ENCODE measurements at places on chromosomes 13 and 19.
A peak's percentile ranks its signal among the peaks of the same experiment; 100 is the strongest.

DNA sequence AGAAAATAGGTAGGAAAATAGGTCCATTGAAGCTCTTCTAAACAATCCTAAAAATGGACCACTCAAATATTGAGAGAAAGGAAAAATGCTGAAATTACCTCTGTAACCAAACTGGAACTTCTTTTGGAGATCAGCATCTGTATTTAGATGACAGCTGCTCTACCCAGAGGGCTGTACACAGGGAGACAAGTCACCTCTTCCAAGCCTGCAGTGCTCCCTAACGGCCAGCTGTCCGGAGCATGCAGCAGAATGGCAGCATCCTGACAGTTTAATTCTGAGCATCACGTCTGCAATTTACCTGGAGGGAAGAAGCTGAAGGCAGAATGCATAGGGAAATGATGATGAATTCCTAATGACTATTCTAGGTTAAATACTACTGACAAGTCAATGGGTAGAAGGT is 62.8 kb upstream of the DIAPH3 start:
- no peak for DNase-seq

- no peak for DNase-seq
Measured at GRCh38 chr19:51541458-51542357, 10.2 kb upstream of the SIGLEC6 start.

DNA sequence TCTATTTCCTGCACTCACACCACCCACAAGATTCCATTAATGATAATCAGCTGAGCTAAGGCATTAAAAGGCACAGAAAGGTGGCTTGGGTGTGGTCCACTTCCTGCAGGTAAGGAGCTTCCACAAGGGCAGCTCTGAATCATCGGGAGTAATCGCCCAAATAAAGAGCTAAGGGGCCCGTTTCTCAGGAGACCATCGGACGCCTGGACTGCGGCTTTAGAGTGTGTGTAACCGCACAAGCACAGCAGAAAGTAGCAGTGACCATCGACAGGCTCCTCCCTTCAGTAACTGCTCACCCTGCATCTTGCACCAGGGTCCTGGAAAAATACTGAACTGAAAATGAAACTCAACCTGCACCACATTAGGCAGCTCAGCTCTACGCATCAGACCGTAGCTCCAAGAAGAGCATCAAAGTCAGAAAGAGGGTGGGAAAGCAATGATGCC is 6.0 kb downstream of the STK24 start:
- no peak for DNase-seq

DNA sequence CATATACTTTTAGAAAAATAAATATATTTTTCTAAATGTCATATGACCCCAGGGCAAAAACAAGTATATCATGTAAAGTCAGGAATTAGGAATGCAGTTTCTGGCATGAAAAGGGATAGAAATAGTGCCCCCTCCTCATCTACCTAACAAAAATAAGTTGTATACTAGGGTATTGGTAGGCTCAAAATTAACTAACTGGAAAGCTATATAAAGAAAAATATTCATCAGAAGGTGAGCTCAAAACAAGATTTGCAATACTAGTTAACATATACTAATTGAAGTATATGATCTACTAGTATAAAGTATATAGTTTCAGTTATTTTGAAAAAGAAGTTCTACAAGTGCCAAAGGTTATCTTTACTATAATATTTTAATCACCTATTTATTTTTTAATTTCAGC is 200.2 kb downstream of the GPC5 start:
- no peak for DNase-seq

DNA sequence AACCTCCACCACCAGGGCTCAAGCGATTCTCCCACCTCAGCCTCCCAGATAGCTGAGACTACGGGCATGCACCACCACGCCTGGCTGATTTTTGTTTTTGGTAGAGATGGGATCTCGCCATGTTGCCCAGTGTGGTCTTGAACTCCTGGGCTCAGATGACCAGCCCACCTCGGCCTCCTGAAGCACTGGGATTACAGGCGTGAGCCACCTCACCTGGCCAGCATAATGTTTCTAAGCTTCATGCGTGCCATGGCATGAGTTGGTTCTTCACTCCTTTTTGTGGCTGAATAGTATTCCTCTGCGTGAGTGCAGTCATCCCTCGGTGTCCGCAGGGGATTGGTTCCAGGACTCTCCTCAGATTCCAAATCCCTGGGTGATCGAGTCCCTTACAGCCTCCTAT is 4.2 kb upstream of the ZNF579 start:
- no peak for DNase-seq

DNA sequence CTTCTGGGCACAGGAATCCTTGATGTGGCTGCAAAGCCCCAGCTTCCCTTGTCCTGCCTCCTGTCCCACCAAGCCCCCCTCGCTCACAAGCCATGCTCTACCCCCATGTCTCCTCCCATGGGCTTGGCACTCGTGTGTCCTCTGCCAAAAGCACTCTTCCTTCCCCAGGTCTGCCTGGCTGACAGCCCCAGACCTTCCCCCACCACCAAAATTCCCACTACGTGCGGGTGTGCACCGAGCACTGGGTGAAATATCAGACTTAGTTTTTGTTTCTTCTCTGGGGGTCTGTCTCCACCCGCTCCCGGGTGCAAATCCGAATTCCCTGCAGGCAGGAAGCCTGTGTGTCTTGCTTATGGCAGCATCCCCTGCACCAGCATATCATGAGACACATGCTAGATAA is 5.9 kb upstream of the VSTM2B start:
- no peak for DNase-seq

- no peak for DNase-seq
Measured at GRCh38 chr13:109130093-109130835, 500.9 kb downstream of the MYO16 start.

GRCh38 chr13:113722921-113723320 is 36.1 kb upstream of the TMEM255B start:
- DNase-seq = no peak

DNA sequence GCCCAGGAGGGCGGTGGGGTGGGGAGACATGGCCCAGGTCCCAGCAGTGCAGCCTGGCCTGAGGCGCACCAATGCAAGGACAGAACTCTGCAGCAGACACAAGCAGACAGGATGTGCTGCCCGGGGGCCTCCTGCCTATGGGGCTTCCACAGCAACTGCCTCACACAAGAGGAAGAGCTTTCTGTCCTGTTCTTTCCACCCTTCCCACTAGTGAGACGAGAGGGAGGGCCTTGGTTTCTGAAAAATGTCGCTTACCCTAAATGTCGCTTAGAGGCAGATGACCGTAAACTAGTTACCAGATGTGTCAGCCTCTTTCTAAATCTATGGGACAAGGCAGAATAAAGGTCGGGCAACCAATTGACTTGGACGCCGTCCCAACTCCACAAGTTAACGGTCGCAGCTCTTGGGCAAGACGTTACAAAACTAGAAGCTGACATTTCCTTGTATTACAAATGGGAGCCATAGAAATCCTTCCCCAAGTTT is at the start of gene LAIR1:
Gene LAIR1 (minus strand): TSS at position 157 of the 483 bp plus-strand sequence. CDS start 127 bp downstream, at position 30.
- DNase-seq = peak; percentile 94

DNA sequence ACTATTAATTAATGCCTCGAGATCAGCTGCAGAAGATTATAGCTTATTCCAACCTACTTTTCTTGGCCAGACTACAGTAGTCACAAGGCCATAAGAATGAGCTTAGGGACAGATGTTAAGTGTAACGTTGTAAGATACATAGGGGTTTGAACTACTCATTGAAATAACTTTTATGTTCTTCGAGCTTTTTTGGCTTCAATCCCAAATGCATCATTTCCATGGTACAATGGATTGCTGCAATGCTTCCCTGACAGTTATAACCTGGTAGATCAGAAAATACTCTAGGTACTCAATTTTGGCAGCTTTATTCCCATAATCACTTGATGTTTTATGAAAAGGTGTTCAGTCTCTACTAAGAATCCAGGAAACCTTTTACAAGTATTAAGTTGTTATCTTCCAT is 2216.7 kb upstream of the PCDH20 start:
- DNase-seq = no peak

- DNase-seq = no peak
Measured at GRCh38 chr13:38854226-38854625, 136.4 kb downstream of the STOML3 start.

DNA sequence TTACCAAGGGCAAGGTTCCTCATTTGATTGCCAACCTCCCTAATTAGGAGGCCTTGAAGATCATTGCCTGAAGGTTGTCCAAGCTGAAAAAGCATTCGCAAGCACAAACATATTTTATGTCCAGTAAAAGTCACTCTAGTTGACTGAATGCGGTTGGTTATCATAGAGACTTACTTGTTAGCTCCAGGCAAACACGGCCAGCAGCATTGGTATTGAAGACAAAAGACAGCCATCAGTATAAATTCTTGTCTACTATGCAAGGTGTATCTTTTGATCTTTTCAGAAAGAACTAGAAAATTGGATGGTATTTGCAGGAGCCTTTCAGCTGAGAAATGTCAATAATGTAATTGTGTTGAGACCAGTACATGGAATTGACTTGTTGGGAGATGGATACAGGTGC is 129.9 kb downstream of the GPC6 start:
- no peak for DNase-seq
